IMR-90 (cell line): ENCODE measurements at places on chromosomes 13 and 19. TPM values are rescaled to one million over a fixed set of nuclear protein-coding genes. Genes with fewer than 3 reads are reported as not detected.

- DNase-seq, result no peak
- H3K27me3 ChIP-seq, result no peaks in the 10 kb centered on the region
- H3K4me1 ChIP-seq, result peaks cover 30% of the 10 kb centered on the region
- H3K27ac ChIP-seq, result peak overlapping the region; percentile 31
Measured at GRCh38 chr19:44744871-44745332, 3.6 kb upstream of the BCL3 start.

- peak overlapping the region; percentile 20; the same call in 1 of the 2 replicates for H3K4me3 ChIP-seq
- peak; percentile 90 for DNase-seq
- H3K27ac ChIP-seq, result no peak overlapping the region
Measured at GRCh38 chr13:33204130-33204927, 81.2 kb downstream of the STARD13 start.

- peaks cover 17% of the 10 kb centered on the region; the same call in 1 of the 2 replicates for H3K27me3 ChIP-seq
- H3K4me3 ChIP-seq, result no peak overlapping the region
- H3K4me1 ChIP-seq, result peaks cover 2% of the 10 kb centered on the region; the same call in 1 of the 2 replicates
- H3K36me3 ChIP-seq, result no peaks in the 10 kb centered on the region
Measured at GRCh38 chr19:45163751-45164460, 3.1 kb upstream of the NKPD1 start.

DNA sequence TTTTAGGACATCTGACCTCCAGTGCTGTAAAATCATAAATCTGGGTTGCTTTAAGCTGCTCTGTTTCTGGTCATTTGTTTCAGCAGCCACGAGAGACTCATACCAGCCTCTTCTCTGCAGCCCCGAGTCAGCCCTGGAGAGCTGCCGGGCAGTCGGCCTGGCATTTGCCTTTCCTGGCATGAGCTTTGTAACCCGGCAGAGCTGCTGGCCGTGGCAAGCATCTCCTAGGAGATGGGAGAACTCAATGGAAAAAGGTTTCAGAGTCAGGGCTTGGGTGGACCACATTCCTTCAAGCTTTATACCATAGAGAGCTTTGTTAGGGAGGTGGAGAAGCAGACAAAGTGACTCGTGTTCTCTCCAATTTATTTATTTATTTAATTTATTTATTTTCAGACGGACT, 21.6 kb upstream of the CCL25 start:
- peaks cover 2% of the 10 kb centered on the region; the same call in 1 of the 2 replicates for H3K4me1 ChIP-seq
- no peak for DNase-seq
- peaks cover under 1% of the 10 kb centered on the region; the same call in 1 of the 2 replicates for H3K27me3 ChIP-seq
- H3K36me3 ChIP-seq, result no peaks in the 10 kb centered on the region
- no peak overlapping the region for H3K4me3 ChIP-seq
- no peak overlapping the region for H3K27ac ChIP-seq

- peaks cover 7% of the 10 kb centered on the region; the same call in 1 of the 2 replicates for H3K4me1 ChIP-seq
- peaks cover 16% of the 10 kb centered on the region for H3K36me3 ChIP-seq
- peak; percentile 67 for DNase-seq
- H3K27ac ChIP-seq, result peak within 1 kb of the TSS; percentile 97
- no peaks in the 10 kb centered on the region for H3K27me3 ChIP-seq
- H3K4me3 ChIP-seq, result peak within 1 kb of the TSS; percentile 97
Measured at GRCh38 chr19:49590971-49591730, at the start of gene PRR12. Gene PRR12, plus strand, starts transcription at chr19:49591182. Its CDS starts 473 bp downstream, at chr19:49591655.

GRCh38 chr13:29847501-29847983, 2.9 kb downstream of the UBL3 start:
- H3K27ac ChIP-seq, result peak overlapping the region; percentile 12
- no peaks in the 10 kb centered on the region for H3K27me3 ChIP-seq
- no peaks in the 10 kb centered on the region for H3K36me3 ChIP-seq
- H3K4me3 ChIP-seq, result peak overlapping the region; percentile 82
- peaks cover 5% of the 10 kb centered on the region; the same call in 1 of the 2 replicates for H3K4me1 ChIP-seq
- DNase-seq, result peak; percentile 64

- no peak for DNase-seq
- no peak within 1 kb of the TSS for H3K4me3 ChIP-seq
- H3K27ac ChIP-seq, result no peak within 1 kb of the TSS
- H3K27me3 ChIP-seq, result no peaks in the 10 kb centered on the region
Measured at GRCh38 chr13:70107498-70108281, at the start of gene ATXN8OS. Gene ATXN8OS, plus strand, starts transcription at chr13:70107826.

- no peaks in the 10 kb centered on the region for H3K27me3 ChIP-seq
- peaks cover 45% of the 10 kb centered on the region for H3K4me1 ChIP-seq
- H3K36me3 ChIP-seq, result peaks cover 20% of the 10 kb centered on the region
- no peak overlapping the region for H3K27ac ChIP-seq
- H3K4me3 ChIP-seq, result no peak overlapping the region
- no peak for DNase-seq
Measured at GRCh38 chr13:110261166-110262081, 45.5 kb downstream of the COL4A1 start.

Gene CLDND2
- total RNA-seq, result not detected in 2 replicates

Gene CEBPA
- total RNA-seq, result under 0.01 TPM in 1 of 2 replicates, not detected in the other

Gene ZNF541
- not detected in 2 replicates for total RNA-seq
